Activated CD4-positive, alpha-beta T cell treated with anti-CD3 and anti-CD28 coated beads, Interleukin-2, amount 50 U/mL, for 48 hours (primary cell): ENCODE measurements at places on chromosomes 5 and 9.

- DNase-seq: no peak
Observed at GRCh38 chr9:136700304-136700703, 12.1 kb upstream of the DIPK1B start.

DNA sequence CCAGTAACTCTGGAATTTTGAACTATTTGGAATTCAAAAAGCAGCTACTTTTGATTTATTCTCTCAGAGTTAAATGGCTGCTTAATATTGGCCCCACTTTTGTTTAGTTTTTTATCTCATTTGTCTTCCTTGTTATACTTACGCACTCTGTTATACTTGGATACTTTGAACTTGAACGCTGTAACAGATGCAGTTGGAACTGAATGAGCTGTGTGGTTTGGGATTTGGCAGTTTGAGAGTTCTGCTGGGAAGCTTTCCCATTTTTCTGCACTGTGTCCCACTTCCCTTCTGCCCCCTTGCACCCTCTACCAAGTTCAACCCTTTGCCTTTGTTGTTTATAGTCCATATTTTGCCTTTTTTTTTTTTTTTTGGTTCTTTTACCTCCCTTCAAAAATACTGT is 3.8 kb downstream of the RHOBTB3 start:
- DNase-seq: no peak

DNA sequence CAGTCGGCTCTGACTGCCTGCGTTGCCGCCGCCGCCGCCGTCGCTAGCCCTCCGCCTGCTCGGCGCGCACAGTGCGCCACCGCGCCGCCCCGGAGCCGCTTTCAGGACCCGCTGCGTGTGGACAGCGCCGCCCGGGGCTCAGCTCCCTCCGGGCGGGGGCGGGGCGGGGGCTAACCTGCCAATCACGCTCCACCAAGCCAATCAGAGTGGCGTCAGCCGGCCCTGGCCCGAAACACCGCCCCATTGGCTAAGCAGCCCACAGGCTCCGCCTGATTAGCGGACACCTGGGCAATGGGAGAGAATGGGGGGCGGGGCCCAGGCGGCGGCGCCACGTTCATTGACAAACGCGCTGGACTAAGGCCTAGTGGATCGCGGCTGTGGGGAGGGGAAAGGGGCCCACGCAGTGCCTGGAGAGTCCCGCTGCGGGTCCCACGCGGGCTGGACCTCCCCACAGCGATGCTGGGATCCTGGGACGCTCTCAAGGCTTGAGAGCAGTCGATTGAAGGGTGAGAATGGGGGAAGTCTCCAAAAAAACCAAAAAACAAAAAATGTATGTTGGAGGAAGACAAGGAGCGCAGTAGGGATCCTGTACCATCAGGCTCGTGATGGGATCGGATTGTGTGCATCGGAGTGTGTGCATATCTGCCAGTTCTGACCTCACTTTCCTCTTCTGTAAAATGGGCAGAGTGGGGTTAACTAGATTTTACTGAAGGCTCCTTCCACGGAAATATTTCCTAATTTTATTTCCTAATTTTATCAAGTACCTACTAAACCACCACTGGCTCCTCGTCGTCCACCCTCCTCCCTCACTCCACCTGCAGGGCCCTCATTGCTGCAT is 6.3 kb downstream of the PAX5 start:
- peak; percentile 94 for DNase-seq

DNA sequence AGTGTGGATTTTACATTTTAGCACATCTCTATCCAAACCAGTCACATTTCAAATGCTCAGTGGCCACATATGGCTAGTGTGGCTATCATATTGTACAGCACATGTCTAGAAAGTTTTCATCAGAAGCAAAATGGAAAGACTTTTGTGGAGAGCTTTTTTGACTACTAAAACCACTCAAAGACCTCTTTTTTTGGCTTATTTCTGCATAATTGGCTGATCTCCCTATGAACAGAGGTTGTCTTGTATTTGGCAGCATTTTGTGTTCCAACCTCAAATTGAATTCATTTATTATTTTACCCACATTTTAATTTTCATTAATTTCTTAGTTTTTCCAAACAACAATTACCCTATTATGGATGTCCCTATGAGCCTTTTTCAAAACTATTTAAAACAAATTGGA is 395.7 kb downstream of the TLE1 start:
- DNase-seq: no peak

DNA sequence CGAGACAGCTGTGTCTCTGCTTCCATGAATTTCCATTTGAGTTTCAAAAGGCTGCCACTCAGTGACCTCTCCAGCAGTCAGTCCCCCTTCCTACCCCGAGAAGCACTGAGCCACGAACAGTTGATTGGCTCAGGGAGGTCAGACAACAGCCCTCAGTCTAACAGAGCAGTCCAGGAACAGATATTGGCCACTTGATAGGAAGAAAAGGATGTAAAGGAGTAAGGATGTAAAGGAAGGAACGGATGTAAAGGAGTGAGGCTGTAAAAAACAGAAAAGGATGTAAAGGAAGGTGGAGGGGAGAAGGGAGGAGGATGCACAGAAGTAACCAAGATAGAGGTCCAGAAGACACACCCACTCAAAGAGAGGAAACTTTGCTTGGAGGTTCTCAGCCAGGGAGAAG is 3.2 kb upstream of the NR4A3 start:
- DNase-seq: no peak

DNA sequence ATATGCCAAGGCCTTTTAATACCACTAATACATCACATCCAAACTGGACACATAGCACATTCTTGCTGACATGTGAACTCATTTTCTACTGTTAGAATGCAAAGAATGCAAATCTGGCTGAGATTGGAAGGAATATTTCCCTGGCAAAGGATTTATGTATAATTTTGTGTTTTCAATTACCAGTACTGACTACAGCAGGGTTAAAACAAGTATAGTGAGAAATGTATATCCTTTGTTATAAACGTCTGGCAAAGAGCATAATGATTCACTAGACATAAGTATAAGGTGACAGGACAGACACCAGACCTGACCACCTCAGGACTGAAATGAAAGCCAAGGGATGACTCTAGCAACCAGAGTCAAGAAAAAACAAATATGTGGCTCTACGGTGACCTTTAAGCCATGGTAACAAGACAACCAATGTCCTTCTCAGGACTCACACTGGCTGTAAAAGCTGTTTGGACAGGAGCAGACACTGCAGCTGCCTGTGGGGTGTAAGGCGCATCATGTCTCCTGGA is 95.0 kb downstream of the MRPS27 start:
- DNase-seq: no peak

- DNase-seq: peak; percentile 71
Observed at GRCh38 chr9:19999491-20000057, 210.7 kb upstream of the SLC24A2 start.

DNA sequence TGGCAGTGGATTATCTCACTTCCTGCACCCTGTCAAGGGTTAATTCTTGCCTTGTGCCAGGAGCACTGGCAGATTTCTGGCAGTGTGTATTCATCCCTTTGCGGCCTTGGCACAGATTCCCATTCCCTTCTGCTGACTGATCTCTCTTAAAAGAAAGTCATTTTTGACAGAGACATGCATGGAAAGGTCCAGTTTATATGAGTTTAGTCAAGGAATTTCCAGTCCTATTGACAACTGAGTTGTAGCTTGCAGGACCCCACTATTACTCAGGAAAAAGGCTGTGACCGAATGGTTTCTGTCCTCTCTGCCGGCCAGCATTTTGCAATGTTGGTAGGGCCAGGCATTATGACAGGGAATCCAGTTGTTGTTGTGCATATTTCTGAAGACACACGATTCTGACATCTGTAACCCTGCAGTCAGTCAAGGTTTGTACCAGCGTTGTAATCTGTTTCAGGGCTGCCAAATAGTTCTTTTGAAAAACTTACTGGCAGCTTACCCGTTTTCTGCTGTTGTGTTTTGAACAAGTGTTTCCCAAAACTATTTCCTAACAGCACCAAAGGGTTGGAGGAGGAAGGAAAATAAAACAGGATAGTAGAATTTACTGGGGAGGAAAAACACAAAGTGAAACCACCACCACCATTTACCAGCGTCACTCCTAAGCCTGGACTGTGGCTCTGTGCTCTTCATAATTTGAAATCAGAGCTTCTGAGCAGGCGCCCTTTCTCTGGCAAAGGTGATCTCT is 243.4 kb upstream of the KLF4 start:
- no peak for DNase-seq

GRCh38 chr5:74529101-74529500 is 111.4 kb downstream of the ENC1 start:
- DNase-seq: no peak

- DNase-seq: no peak
Observed at GRCh38 chr5:73957397-73958001, 331.5 kb downstream of the ARHGEF28 start.

DNA sequence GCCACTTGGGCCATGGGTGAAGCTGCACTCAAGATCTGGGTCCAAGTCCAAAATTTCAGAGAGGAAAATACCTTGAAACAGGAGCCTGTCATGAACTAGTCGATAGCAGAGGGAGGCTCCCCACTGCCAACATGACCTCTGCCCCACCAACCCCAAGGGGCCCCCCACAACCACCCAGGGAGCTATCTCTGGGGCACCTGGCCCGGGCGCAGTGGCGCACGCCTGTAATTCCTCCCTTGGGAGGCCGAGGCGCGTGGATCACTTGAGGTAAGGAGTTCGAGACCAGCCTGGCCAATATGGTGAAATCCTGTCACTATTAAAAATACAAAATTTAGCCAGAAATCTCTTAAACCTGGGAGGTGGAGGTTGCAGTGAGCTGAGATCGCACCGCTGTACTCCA is 20.1 kb upstream of the HMCN2 start:
- no peak for DNase-seq

DNA sequence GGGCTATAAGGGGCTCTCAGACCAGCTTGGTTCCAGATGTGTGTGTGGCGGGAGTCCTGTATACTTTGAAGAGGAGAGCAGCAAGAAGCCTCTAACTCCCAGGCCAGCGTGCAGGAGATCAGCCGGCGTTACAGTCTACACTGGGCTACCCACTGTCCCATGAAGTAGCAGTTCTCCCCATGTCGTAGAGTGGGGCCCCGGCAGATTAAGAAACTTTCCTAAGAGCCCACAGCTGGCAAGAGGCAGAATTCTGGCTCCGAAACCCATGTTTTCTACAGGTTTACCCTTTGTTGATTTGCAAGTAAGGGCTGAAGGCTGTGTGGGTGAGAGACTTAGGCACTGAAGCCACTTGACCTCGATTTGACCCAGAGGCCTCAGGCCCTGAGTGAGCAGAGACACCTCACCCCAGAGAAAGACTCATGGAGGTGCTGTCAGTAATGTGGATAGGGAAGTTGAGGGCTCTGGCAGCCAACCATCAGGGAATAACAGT is 881 bp upstream of the B4GALT1 start:
- no peak for DNase-seq

DNA sequence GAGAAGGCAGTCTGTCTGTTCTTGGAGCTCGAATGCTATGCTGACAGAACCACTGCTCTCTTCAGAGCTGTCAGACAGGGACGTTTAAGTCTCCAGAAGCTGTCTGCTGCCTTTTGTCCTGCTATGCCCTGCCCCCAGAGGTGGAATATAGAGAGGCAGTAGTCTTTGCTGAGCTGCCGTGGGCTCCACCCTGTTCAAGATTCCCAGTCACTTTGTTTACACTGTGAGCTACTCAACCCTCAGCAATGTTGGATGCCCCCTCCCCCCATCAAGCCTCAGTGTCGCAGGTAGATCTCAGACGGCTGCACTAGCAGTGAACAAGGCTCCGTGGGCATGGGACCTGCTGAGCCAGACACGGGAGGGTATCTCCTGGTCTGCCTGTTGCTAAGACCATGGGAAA is 344.2 kb downstream of the TMEM161B start:
- no peak for DNase-seq

DNA sequence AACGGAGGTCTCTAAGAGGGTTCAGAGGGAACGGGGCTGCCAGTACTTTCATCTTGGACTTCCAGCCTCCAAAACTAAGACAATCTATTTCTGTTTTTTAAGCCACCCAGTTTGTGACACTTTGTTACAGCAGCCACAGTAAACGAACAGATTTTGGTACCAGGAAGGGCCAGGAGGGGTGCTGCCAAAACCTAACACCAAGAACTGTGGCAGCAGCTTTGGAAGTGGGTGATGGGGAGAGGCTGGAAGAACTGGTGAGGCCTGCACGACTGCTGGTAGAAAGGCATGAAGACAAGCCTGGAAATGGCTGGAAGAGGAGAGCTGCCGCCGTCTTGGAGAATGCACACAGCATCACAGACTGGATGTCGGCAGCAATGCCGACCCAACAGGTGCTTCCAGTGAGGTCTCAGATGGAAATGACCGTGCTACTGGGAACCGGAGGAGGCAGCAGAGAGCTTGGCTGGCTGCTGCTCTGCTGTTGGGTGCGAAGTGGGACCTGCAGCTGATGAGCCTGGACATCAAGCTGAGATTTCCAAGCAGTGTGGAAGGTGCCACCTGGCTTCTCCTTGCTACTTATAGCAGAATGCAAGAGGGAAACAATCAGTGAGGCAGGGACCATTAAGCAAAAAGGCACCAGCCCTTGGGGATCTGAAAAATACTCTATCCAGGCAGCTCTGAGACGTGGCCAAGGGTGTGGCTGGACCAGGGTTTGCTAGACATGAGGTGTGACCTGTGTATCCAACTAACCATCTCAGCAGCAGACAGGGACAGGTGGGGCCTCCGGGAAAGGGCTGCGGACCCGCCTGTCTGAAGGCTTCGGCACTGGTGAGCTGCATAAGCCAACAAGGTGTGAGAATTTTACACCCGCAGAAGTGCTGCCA is 4.7 kb upstream of the TMEM210 start:
- peak; percentile 34 for DNase-seq

- no peak for DNase-seq
Observed at GRCh38 chr9:76181781-76182180, 212.4 kb downstream of the RFK start.

DNA sequence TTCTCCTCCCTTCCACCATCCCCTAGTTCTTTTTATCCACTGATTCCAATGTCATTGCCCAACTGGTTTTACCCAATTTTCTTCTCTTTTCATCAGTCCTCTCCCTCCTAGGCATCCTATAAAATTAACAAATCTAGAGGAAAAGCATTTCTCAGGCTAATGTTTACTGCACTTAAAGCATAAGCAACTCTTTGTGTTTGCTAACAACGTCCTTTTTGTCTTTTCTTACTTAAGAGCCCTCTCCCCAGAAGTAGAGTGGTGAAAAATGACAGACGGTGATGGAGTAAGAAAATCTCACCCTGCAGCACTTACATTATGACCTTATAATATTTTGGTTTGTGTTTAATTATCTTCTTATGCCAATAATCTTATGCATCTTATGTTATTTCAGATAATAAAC is 1.6 kb upstream of the SPATA9 start:
- no peak for DNase-seq

DNA sequence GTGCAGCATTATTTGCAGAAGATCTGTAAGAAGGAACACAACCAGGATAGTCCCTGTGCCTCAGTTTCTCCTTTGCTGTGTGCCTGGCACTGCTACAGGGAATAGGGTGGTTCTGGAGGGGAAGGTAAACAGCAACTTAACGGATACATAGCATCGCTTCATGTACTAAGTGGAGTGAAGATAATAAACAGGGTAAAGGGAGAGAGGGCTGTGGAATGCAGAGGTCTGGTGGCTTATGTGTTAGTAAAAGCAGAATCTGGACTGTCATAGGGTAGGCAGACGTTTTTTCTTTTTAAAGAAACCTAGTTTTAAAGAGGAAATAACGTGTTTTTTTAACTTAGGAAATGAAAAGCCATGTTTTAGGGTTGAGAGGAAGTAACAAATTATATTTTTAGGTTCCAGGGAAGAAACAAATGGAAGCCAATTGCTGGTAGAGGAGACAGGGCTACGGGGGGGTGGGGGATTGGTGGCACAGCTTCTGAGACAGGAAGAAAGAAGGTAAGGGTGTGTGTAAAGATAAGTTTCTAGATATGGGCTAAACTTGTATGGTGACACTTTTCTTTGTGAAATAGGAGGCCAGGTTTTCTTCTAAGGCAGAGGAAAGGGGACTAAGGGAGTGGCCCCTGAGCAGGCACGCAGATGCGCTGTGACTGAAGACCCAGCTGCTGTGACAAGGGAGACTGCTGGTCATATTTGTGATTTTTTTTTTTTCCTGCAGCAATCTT is 1.3 kb downstream of the GNG10 start:
- DNase-seq: peak; percentile 12
